ENCODE measurements at places on chromosomes 4 and X.

GRCh38 chr4:132026816-132027215, 1122.3 kb upstream of the PCDH10 start:
- DNase-seq = no peak

- no peak for DNase-seq
Observed at GRCh38 chr4:93710101-93710846, 118.3 kb upstream of the ATOH1 start.

DNA sequence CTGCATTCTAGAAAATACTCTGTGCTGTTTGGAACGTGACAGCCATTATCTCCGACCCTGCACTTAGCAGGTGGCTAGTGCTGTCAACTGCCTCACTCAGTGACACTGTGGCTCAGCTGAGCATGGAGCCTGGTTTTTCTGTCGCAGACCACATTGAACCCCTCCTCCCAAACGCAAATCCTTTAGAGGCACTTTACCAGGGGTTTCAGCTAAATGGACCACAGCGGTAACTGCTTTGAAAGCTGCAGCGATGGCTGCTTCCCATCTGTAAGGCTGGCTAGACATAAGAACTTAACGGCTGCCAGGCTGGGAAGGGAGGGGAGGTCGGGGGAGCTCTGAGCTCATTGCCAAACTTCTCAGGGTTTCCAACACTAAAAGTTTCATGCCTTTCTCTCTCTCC, 8.1 kb downstream of the SLC34A2 start:
- no peak for DNase-seq

DNA sequence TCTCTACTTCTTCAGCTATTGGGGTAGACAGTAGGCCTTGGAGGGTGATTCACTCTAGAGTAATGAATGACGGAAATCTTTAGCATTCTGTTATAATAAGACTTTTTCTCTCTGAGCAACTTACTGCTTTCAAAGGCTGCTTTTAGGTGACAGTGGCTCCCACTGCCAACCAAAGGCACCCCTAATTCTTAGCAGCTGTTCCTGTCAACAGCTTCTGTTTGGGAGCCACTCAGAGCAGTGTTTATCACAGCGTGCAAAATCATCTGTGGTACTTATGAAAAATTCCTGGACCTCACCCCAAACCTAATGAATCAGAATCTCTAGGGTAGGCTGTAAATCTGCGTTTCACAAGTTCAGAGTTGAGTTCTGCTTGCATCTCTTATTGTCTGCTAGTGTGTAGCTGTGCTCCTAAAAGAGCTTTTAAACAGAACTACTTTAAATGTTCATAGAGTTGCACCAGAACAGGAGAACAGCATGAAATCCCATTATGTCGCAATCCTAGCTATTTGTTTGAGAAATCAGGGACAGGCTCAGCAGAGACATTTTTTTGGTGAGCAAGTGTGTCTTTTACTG, 52.8 kb upstream of the POU4F2 start:
- no peak for DNase-seq

DNA sequence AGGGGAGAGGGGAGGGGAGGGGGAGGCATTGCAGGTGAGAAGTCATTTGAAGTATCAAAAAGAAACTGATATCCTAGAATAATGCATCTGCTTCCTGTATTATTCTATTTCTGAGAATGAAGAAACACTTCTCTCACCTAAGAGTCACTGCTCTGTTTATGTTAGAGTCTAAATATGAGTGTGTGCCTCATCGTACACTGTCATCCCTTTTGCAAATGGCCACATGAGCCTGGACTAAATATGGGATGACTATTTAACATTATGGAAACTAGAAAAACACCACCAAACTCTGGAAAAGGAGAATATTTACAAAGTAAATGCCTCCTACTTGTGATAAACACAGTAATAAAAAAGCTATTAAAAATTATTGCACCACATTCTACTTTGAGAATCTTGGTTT, 146.4 kb upstream of the NOCT start:
- DNase-seq = no peak

GRCh38 chr4:105613306-105613705, 60.9 kb downstream of the ARHGEF38 start:
- no peak for DNase-seq

GRCh38 chrX:107834275-107835201, 8.9 kb downstream of the MID2 start:
- DNase-seq = no peak

DNA sequence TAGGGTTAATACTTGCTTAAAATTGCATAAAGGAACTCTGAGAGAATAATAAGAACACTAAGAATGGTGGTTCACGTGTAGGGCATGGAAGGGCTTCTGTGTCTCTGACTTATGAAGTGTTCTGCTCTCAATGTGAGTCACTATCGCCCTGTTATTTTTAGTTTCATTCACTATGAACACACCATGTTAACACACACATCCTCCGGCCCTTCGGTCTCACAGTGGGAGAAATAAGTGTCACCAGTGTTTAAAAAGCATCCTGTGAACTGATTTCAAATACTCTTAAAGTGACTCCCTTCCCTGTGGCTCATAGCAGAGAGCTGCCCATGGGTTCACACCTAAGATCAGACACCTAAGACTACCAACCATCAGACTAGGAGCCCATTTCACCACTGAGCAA, 33.8 kb upstream of the FGFBP2 start:
- DNase-seq = no peak

DNA sequence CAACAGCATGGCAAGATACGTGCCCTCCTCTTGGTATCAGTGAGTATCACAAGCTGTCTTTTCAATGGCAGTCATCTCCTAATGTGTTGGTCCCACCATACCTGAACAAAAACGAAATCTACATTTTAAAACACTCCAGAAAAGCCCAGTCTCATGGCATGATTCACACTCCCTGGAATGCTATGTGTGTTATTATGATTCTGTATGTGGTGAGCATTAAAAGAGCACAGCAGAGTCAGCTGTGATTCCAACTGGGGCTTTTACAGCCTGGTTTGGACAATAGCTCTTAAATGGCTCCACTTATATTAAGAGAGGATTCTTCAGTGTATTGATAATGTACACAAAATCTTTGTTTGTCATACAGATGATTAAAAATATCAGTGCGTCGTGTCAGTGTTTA, 274.1 kb upstream of the GK2 start:
- DNase-seq = no peak

DNA sequence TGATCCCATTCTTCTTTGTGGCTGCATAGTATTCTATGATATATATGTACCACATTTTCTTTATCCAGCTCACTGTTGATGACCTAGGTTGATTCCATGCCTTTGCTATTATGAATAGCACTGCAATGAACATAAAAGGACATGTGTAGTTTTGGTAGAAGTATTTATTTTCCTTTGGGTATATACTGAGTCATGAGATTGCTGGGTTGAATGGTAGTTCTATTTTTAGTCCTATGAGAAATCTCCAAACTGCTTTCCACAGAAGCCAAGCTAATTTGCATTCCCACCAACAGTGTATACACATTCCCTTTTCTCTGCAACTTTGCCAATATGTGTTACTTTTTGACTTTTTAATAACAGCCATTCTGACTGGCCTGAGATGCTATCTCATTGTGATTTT, 278.3 kb downstream of the PCDH18 start:
- no peak for DNase-seq

DNA sequence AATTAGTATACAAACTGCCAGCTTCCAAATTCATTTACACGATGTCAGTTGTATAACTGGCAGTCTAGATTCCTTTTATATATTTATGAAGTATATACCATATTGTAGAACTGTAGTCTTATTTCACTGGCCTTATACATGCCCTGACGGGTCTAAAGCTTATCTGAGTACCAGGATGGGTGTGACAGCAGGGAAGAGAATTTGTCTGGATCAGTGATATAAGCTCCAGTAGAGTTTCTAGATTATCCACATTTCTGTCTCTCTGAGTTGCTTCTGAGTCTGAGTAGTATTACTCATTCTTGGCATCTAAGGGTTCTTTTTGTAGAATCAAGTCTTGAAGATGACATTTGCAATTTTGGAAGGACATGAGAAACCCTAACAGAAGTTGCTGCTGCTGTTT, 101.3 kb downstream of the RPA4 start:
- no peak for DNase-seq

DNA sequence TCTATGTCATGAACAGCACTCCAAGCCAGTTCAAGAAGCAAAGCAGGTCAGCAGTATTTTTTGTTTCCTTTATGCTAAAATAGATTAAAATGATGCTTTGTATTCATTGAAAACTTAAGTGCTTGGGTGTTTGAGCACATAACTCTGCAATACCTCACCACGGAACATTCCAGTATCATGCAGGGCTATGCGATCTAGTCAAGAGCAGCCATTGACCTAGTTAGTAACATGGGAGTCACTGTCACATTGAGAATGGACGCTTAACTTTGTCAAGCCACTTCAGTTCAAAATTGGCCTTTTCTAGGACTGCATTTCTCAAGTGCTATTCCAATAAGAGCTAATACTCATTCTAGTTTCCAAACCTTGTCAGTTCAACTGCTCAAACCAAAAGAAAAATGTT, 160.1 kb upstream of the FSTL5 start:
- DNase-seq = no peak

GRCh38 chr4:140472156-140472555, 25.9 kb downstream of the MGAT4D start:
- DNase-seq = no peak

- DNase-seq = no peak
Observed at GRCh38 chr4:74501579-74501978, 56.6 kb downstream of the AREG start.

DNA sequence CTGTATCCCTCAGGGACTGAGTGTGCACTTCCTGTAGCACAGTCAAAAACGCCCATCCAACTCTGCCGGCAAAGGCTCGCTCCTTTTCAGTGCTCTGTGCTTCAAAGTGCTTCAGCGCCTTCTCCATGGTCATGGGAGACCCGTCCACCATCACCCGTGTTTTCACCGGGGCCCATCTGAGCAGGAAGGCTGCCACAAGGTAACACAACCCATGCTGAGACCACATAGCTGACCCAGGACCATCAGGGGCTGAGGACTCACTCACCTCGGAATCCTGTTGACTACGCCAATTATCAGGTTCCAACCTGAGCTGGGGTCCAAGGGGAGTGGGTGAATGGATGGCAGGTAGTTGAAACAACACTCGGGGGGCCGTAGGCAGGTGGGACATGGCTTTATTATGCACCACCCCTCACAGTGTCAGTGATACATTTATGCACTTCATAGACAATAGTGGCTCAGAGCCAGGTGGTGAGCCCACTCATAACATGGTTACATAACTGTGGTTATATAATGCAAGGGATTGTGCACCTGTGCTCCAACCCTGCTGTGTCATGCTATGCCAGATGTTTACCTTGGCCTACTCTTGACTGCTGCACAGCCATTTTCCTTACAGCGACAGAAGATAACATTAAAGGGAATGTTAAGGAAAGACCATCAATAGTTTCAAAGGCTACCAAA, 227.8 kb downstream of the ADGRL3 start:
- DNase-seq = no peak

- no peak for DNase-seq
Observed at GRCh38 chr4:76377481-76377901, 43.5 kb downstream of the CCDC158 start.

DNA sequence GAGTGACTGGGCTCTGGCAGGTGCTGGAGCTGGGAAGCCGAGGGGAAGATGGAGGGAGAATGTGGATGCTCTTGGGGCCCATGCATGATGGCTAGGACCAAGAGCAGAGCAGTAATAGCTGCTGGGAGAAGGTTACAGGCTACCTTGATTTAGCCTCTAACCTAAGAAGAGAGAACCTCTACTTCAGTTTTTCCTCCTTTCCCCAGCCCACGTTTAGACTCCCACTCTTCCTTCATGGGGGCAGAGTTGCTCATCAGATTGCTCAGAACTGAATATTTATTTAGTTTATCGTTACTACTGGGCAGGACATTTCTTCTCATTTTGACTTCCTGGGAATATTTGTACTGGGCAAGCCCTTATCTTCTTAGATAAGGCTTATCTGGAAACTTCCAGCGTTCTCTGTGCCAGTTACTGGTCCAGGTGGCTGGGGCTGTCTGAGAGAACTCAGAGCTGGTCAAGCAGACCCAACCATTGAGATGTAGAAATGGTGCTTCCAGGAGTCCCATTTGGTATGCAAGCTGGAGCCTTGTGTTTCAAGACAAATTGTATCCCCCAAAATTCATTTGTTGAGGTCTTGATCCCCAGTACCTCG, 442.9 kb upstream of the BOD1L1 start:
- no peak for DNase-seq

- DNase-seq = no peak
Observed at GRCh38 chr4:7868892-7869471, 70.7 kb downstream of the AFAP1 start.

- DNase-seq = no peak
Observed at GRCh38 chr4:119050527-119051090, 85.0 kb upstream of the MYOZ2 start.

DNA sequence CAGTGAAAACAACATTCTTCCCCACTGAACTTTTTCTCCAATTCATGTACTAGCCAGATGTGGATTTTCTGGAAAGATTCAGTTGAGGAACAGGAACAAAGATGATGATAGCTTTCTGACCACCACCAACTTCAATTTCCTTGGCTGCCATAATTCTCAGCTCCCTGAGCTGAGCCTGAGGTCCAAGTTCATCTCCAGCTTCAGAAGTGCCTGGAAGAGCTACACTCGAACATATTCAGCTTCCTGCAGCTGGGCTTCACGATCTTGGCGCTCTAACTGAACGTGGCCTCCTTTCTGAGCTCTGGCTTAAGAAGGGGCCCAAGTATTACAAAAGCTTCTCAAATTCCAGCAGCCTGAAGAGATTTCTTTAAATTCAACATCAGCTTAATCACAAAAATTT, 83.9 kb downstream of the QDPR start:
- no peak for DNase-seq

DNA sequence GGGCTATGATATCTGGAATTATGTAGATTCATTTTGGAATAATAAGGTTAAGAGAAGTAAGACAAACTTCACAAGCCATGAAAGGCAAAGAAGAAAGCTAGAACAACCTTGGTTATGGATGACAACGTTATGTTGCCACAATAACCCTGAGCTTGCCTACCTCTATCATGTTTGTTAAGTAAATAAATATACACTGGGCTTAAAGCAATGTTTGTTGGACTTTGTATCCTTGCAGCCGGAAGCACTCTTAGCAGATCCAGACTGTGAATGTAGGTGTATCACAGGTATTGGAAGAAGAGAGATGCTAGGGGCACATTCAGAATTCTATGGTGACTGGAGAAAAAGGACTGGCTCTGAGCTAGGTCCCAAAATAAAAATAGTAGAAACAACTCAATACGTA, 214.4 kb downstream of the HS3ST1 start:
- no peak for DNase-seq

- no peak for DNase-seq
Observed at GRCh38 chr4:77795326-77795725, 23.8 kb downstream of the CNOT6L start.

- DNase-seq = peak; percentile 5
Observed at GRCh38 chr4:48296365-48296764, 26.7 kb upstream of the TEC start.

- DNase-seq = no peak
Observed at GRCh38 chr4:100510551-100510950, 7.3 kb downstream of the EMCN start.

GRCh38 chrX:103782640-103783039, 6.0 kb downstream of the PLP1 start:
- no peak for DNase-seq

DNA sequence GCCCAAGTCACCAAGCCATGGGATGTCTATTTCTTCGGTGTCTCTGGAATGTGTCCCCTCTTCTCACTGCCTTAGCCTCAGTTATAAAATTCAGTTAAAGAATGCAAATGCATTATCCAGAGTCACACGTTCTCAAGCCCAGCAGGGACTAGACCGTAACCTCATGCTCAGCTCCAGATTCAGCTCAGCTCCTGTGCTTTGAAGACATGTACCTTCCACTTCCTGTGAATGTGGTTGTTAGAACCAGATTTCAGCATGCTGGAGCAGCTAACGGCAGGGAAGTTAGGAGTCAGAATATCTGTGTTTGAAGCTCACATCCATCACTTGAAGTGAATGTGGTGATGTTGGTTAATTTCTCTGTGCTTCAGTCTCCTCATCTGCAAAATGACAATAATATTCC, 26.7 kb downstream of the GEMIN8 start:
- no peak for DNase-seq
